ENCODE measurements at places on chromosomes 13 and 19.

- DNase-seq = no peak
These were observed 605.8 kb downstream of the PCDH9 start for GRCh38 chr13:66624302-66624701.

DNA sequence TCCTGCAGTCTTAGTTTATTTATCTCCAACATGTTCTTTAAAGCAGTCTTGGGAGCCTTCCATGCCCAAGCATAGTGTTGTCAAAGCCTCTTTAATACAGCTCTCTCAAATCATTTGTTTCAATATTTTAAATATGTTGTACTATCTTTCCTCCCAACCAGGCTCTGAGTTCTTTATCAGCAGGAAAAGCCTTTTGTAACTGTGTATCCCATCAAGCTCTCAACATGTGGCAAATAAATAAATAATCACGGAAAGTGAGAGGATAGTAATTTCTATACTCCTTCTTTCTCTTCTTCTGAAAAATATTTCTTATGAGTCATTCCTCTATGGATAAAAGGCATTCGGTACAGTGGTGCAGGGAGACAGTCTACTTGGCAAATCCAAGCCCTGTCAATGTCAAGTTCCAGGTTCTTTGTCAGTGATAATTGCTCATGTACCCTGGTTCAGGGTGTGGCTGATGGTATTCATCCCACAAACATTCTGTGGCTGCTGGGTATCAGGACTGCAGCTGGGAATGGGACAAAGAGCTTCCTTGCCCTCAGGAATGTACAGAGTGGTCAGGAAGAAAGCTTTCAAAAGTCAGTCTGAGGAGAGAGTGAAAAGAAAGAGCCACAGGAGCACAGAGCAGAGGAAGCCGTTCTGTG, 384.3 kb downstream of the EFNB2 start:
- no peak for DNase-seq

GRCh38 chr13:70339738-70340137, 231.5 kb upstream of the KLHL1 start:
- DNase-seq = no peak

- no peak for DNase-seq
These were observed 11.9 kb downstream of the TMEM255B start for GRCh38 chr13:113770937-113771336.

DNA sequence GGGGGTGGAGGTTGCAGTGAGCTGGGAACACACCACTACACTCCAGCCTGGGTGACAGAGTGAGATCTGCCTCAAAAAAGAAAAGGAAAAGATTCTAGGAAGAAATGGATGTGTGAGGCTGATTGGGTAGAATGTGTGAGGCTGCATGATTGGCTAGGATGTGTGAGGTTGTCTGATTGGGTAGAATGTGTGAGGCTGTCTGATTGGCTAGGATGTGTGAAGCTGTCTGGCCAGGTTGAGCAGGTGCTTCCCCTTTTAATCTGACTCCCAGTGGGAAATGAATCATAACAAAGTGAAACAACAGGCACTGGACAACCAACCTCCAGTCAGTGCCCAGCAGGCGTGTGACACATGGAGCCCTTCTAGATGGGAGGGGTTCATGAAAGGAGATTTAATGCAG, 14.7 kb downstream of the C13orf46 start:
- DNase-seq = no peak

DNA sequence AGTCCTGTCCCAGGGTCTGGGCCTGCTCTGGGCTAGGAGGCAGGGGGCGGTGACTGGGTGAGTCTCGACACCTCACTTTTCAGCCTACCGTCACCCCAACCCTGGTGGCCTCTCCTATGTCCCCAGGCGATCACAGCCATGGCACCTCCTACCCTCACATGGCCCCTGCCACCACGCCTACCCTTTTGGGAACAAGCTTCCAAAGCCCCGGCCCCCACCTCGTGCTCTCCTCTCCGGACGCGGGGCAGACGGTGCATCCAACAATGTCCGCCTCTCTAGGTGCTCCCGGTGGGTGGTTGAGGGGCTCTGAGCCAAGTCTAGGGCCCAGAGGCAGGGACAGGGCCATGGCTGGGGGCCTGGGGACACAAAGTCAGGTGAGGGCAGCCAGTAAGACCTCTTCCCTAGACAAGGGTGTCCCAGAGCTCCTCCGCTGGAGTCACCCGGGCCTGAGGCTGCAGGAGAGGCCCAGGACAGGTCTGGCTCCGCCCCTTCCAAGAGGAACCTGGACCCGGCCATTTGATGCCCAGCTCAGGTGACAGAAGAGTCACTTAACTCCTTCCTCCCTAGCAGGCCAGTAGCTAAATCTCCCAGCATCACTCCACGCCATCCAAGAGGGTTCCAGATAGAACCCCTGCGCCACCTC, at the start of gene SYNE4:
Gene SYNE4, minus strand, starts transcription at position 478 of the 643 bp plus-strand sequence. Its CDS starts 132 bp downstream, at position 346.
- no peak for DNase-seq

- no peak for DNase-seq
These were observed 1487.7 kb downstream of the EFNB2 start for GRCh38 chr13:105047676-105048295.

GRCh38 chr13:49214917-49215376, 5.2 kb upstream of the MLNR start:
- DNase-seq = peak; percentile 65

- peak; percentile 52 for DNase-seq
These were observed 492 bp downstream of the TMEM147 start for GRCh38 chr19:35545855-35546381.

- DNase-seq = no peak
These were observed 13.9 kb downstream of the RABAC1 start for GRCh38 chr19:41945135-41945766.

DNA sequence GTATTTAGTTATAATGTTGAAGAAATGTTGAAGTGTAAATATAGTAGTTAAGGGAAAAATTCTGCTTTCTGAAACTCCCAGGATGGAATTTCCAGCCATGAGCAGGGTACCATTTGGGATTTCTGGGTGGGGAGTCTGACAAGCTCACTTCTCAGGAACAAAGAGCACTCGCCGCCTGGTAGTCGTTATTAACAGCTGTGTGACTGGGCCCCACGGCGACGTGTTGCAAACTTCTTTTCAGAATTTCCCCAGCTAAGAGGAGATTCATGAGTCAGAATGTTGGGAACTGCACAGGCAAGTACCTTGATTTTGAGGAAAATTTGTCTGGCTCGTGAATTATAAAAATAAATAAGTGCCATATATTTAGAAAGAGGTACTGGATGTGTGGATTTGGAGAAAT, 103.7 kb downstream of the LACC1 start:
- DNase-seq = no peak

GRCh38 chr13:20198781-20199180, 6.0 kb upstream of the GJB2 start:
- no peak for DNase-seq

GRCh38 chr19:49106648-49107135, 7.5 kb upstream of the LIN7B start:
- peak; percentile 69 for DNase-seq

DNA sequence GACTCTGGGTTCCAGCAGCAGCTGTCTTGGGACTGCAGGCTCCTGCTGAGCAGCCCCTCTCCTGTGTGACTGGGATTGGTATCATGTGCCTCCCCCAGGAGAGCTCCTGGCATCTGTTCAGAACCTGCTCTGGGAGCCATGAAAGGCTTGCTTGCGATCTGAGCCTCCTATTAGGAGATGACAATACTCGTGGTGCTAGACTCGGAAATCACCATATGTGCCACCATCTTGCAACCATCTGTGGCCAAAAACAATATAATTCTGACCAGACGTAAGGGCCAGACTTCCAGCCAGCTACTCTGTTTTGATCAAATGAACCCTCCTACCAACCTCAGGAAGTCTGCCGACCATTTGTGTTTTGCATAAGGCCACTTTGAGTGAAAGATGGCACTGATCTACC, 484.7 kb downstream of the IRS2 start:
- no peak for DNase-seq

- DNase-seq = no peak
These were observed 5.9 kb downstream of the DAND5 start for GRCh38 chr19:12975221-12975741.

- DNase-seq = no peak
These were observed 16.8 kb downstream of the FLT1 start for GRCh38 chr13:28478127-28478526.

DNA sequence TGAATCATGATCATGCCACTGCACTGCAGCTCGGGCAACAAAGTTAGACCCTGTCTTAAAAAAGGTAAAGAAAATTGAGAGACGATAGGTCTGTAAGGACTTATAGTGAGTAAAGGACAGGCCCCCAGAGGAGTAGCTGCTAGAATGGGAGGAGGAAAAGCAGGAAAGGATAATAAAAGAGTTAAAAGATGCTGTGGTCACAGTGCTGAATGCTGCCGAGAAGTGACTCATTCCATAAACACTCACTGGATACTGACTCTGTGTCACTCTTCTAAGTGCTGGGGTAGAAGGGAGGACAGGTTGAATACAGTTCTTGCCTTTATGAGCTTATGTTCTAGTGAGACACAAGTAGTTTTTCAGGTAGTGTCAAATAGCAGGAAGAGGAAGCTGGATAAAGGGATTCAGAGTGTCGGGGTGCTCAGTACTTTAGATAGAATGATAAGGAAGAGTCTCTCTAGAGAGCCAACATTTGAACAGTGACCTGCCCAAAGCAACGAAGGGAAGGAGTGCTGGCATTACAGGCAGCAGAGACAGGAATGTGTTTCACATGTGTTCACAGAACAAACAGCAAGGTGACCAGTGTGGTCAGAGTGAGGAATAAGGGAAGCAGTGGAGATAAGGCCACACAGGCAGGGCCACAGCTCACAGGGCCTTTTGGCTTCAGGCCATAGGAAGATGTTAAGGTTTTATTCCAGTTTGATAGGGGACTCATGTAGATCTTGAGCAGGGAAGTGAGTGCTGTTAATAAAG, 1240.5 kb downstream of the UQCRFS1 start:
- DNase-seq = no peak

DNA sequence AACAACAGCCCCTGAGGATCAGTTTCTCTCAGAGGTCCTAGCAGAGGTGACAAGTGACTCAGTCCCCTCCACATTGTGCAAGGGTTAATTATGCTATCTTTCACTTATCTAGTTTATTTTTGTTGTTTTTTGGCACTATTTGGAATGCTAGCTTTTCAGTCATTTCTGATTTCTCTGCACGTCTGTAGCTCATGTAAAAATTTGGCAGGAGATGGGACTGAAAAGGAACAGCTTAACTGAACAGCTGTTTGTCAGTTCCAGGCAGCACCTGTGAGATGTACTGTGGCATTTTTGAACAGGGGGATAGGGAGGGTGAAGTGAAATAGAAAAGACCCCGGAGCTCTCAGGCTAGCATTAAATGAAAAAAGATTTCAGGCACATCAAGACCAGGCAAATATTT, 313.5 kb downstream of the SUCLA2 start:
- DNase-seq = no peak

All from Right ventricle myocardium superior (tissue), 1 donor.